ENCODE measurements at places on chromosomes 11 and 22.

- DNase-seq: no peak
Measured at GRCh38 chr11:129320494-129320893, 55.2 kb upstream of the BARX2 start.

DNA sequence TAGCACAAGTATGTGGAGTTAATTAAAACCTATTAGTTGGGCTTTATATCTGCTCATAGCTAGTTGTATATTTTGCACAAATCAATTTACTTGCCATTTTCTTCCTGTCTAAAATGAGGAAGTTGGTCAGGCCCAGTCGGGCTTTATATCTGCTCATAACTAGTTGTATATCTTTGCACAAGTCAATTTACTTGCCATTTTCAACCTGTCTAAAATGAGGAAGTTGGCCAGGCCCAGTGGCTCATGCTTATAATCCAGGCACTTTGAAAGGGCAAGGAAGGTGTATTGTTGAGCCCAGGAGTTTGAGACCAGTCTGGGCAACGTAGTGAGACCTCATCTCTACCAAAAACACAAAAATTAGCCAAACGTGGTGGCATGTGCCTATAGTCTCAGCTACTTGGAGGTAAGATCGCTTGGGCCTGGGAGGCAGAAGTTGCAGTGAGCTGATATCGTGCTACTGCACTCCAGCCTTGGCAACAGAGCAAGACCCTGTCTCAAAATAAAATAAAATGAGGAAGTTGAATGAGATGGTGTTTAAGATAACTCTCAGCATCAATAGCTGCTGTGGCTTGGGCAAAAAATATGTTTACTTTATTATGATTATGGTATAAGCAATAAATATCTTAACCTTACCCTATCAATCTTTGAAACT is 1558.6 kb upstream of the RAG2 start:
- no peak for DNase-seq

DNA sequence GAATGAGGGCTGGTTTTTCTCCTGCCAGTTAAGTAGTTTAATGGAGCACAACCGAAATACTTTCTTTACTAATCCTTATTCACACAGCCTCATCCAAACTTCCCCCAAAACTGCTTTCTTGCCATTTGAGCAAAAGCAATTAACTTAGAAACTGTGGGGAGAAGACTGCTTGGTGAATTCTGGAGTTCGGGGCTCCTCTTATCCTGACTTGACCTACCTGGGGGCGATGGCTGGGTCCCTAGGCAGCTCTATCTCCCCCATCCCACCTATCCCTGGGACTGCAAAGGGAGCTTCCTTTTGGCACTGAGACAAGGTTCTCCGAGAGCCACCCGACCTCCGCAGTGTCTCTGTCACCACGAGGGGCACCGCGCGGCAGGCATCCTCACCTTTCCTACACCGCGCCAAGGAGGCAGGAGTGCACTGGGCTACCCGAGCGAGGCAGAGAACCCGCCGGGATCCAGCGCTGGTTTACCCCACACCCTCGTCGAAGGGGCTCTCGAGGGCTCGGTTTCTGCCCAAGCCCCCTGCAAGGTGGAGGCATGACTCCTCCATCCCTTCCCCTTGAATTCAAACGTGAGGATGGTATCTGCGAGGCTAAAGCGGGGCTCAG is 759 bp downstream of the DESI1 start:
- peak; percentile 14 for DNase-seq

DNA sequence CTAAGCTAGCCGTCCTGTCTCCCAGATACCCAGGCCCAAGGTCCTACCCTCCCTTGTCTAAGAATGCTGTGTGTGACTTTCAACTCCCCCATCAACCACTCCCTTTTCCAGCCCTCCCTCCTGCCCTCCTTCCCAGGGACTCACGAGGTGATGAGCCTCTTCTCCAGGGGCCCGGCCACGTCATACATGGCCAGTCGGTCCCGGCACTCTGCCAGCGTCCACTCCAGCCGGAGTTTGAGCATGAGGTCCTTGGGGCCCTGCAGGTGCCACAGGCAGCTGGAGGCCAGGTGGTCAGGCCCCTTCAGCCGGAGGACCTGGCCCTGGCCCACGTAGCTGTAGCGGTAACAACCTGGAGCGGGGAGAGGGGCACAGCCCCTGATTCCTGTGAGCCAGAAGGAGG is 20.1 kb downstream of the TMPRSS6 start:
- DNase-seq: peak; percentile 18

DNA sequence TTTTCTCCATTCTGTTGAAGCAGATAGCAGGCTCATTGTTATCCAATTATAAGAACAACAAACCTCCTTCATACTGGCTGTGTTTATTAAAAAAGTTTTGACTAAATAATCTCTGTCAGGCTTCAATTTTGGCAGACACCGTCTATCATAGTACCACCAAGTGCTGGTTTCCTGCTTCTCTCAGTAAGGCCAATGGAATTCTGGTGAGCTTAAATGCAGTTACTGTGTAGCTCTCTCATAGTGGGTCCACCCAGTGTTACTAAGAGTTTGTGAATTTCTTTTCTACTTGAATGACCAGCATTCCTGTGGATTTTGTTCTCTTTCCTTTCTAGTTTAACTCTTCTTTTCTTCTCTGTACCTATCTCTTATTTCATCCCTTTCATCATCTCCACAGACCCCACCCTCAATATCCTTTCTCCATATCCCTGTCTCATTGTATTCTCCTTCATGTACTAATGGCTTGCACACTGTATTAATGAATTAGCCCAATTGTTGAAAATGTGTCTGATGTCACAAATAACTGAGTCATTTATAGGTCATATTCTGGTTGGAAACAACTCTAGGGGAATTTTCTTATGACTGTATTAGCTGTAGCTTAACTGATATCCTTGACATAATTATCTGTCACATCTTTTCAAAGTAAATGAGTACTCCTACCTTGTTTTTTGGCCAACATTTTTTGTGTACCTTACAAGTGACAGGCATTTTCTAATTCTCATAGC is 372.1 kb downstream of the FAT3 start:
- no peak for DNase-seq

GRCh38 chr11:13047884-13048283 is 38.8 kb downstream of the RASSF10 start:
- DNase-seq: no peak

DNA sequence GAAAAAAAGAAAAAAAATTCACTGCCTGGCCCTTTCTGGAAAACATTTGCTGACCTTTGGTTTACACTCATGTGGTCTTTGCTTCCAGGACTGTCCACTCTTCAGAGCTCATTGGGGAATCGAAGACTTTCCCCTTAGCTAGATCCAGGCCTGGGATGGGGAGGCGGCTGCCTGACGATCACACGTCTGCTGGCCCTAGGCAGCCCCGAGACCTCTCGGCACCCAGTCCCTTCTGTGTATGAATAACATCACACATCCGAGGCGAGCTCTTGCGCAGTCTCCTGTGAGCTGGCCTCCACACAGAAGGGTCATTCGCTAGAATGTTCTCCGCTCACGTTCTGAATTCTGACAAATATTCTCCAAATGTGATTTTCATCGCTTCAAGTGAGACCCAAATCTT is 25.7 kb upstream of the GAL start:
- peak; percentile 74 for DNase-seq

DNA sequence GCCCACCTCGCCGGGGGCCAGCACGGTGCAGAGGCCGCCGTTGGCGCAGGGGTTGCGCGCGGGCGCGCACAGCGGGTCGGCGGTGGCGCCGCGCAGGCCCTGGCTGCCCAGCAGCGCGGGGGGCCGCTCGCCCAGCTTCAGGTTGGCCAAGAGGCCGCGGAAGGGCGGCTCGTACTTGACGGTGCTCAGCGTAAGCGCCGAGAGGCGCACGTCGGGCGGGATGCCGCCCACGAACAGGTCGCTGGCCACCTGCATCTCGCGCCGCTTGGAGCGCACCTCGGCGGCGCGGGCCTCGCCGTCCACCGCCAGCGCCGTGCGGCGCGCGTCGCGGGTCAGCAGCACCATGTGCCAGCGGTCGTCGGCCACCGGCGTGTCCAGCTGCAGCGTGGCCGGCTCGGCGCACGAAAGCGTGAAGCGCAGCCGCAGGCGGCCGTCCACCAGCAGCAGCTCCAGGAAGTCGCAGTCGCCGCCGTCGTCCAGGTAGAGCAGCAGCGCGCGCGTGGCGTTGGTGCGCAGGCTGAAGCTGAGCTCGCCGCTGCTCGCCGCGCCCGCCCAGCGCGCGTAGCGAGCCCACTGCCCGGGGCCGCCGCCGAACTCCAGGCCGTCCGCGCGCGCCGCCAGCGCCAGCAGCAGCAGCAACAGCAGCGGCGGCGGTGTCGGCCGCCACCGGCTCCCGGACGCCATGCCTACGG is 9.8 kb downstream of the NRXN2 start:
- peak; percentile 58 for DNase-seq

GRCh38 chr11:47186076-47186699 is at the start of gene PACSIN3:
Gene PACSIN3, minus strand, starts transcription at chr11:47186434. Its CDS starts 3,707 bp downstream, at chr11:47182727.
- DNase-seq: peak; percentile 52

- no peak for DNase-seq
Measured at GRCh38 chr11:128658502-128658901, 35.4 kb upstream of the FLI1 start.

DNA sequence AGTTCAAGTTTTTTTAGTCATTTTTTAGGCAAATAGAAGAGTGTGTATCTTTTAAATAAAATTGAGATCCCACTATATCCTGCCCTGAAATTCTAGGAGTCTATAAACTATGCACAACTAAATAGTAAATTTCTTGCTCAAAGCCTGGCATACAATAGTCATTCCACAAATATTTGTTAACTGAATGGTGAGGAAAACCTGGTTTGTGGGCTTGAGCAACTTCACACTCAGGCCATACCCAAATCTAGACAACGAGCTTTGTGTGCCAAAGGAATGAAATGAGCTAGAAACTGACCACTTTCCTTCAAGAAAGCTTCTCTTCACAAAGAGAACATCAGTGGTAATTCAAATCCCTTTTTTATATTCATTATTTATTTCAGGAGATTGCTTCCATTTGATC is 39.6 kb upstream of the AMOTL1 start:
- no peak for DNase-seq

GRCh38 chr22:27226666-27227065 is 569.3 kb downstream of the MIAT start:
- no peak for DNase-seq

DNA sequence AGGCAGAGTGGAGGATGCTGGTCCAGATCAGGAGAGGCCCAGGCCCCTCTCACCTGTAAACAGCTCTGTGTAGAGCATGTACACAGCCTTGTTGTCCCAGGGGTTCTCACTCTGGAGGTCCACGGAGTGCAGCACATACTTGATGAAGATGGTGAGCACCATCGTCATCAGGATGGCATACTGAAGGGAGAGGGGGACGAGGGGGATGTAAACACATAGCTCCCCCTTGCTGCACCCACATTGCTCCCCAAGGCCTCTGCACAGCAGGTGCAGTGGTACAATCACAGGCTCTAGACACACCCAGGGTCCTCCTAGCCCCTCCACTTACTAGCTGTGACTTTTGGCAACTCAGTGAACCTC is 2.9 kb downstream of the SYVN1 start:
- no peak for DNase-seq

DNA sequence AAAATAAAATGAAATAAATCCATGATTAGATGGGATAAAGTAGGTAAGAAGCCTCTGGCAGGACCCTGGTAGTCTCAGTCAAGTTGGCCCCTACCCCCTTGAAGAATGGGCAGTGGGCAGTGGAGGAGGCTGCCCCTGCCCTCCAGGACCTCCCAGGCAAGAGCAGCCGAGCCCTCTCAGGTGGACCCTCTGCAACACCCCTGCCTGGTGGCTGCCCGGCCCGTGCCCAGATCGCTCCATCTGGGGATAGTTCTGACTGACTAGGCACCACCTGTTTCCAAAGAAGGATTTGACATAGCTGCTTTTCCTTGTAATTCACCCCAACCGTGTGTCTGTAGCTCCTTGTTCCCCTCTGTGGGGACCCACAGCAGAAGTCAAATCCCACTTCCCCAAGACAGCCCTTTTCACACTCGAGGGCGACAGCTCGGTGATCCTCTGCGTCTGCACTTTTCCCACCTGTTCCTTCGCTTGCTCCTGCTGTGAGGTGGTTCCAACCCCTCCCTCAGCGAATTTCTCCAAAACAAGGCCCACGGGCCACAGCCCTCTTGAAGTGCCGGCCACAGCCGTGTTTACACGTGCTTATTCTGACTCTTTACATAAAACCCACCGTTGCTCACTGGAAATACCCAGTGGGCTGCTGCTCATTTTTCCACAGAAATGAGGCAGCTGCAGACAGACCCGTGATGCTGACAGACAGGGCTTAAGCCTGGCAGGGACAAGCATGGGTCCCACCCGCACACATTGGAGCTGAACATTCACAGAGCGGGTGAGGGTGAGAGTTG is 5.5 kb upstream of the TMPRSS13 start:
- no peak for DNase-seq

- no peak for DNase-seq
Measured at GRCh38 chr11:130192845-130193267, 33.3 kb downstream of the ST14 start.

- DNase-seq: no peak
Measured at GRCh38 chr11:69775163-69775755, at the start of gene FGF4. Gene FGF4, minus strand, starts transcription at chr11:69775341. Its CDS starts 257 bp downstream, at chr11:69775084.

GRCh38 chr11:68997995-68998348 is 15.1 kb downstream of the MRGPRF start:
- no peak for DNase-seq

DNA sequence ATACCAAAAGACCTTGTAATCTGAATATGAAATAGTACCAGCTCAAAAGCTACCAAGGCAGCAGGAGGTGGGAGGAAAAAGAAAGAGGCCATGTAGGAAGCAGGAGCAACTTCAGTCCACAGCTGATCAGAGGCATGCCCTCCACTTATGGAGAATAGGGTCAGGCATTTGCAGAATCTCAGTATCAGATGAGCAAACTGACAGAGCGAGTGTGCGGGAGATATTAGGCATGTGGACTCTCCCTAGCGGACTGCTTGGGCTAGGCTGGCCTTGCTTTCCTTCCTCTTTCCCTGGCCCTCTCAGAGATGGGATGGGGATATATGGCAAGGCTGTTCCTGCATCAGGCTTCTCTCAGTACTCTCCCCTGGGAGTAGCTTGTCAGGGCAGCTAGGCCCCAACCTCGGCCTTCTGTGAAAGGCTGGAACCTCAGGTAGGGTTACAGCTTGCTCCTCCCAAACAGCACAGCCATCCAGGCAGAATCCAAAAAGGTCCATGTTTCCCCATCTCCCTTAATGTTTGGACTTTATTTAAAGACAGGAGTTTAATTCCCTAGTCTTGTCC is 37.0 kb downstream of the ETS1 start:
- DNase-seq: no peak

DNA sequence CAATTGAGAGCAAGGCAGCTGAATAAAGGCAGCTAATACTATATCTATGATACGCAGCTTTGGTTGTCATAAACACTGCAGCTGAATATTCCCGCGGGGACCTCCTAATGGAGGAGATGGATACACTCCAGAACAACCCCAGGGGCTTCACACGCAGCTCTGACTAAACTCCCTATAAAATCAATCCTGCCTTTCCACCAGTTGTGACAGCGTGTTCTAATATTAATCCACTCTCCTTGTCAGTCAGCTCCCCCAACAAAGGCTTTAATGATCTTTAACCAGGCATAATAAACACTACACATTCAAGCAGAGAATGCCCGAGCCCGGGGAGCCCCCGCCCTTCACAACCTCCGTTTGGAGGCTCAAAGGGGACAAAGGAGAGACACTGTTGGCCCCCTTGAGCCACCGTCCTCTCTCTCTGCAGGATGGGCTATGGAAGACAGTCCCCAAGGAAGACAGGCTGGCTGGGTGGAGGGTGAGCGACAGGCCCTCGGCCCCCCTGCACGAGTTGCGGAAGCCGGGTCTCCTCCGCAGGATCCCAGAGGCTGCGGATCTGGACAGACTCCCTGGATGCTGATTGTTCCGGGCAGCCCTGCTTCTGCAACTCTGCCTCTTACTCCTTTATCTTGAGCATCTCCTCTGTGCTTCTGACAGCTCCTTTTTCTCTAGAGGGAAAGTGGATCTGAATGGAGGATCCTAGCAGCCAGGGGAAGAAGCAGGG is 565.2 kb downstream of the BUD13 start:
- DNase-seq: no peak

GRCh38 chr11:117946842-117947526 is 17.8 kb upstream of the TMPRSS13 start:
- DNase-seq: peak; percentile 90
